Prostate gland (tissue), 2 donors: ENCODE measurements at places on chromosomes 4 and X.

GRCh38 chr4:185638548-185639301 is 103.4 kb upstream of the PDLIM3 start:
- DNase-seq = no peak

GRCh38 chr4:175238827-175239517 is 320.8 kb downstream of the ADAM29 start:
- no peak for DNase-seq

DNA sequence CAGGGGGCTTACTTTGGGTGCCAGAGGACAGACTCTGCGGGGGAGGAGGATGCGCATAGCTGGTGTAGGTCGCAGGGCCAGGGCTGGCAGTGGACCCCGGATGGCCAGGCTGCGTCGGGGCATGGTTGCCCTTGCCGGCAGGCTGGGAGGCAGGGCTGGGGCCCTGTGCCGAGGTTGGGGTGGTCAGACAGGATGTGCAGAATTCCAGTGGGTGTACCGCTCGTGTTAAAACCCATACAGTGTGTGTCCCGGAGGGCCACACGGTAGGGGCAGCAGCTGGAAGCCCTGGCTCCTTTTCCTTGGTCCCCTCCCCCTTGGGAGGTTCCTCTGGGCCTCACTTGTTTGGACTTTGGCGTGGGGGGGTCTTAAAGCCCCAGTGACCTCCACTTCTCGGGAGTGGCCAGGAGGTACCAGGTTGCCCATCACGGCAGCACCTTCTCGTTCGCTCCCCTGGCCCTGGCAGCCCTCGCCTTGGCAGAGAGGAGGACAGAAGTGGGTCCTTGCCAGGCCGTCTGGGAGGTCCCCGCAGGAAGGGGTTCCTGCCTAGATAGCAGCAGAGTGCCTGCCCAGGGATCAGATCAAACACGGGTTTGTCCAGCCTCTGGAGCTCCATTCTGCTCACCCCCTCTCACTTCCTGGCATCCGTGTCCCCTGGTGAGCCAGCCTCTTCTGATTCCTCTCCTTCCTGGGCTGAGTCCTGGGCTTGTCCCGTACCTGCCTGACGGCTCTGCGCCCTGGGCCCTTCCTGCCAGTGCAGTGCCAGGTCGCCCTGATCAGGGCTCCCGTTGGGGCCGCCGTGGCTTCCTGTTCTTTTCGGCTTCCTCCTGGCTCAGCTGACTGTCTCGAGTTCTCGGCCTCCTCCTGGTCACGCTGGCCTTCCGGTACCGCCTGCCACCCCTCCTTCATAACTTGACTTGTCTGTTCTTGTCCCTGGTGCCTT is 56.7 kb upstream of the HGFAC start:
- peak; percentile 87 for DNase-seq

DNA sequence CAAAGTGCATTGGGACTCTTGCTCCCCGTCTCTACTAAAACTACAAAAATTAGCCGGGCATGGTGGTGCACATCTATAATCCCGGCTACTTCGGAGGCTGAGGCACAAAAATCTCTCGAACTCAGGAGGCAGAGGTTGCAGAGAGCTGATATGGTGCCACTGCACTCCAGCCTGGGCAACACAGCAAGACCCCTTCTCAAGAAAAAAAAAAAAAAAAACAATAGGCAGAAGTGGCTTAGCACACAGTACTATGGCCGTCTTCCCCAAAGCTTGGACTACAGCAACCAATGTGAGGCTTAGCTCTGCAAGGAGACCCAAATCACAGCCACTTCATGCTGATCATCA is 162.8 kb upstream of the PRDX4 start:
- no peak for DNase-seq

GRCh38 chr4:21830272-21830671 is 118.3 kb downstream of the KCNIP4 start:
- DNase-seq = no peak

DNA sequence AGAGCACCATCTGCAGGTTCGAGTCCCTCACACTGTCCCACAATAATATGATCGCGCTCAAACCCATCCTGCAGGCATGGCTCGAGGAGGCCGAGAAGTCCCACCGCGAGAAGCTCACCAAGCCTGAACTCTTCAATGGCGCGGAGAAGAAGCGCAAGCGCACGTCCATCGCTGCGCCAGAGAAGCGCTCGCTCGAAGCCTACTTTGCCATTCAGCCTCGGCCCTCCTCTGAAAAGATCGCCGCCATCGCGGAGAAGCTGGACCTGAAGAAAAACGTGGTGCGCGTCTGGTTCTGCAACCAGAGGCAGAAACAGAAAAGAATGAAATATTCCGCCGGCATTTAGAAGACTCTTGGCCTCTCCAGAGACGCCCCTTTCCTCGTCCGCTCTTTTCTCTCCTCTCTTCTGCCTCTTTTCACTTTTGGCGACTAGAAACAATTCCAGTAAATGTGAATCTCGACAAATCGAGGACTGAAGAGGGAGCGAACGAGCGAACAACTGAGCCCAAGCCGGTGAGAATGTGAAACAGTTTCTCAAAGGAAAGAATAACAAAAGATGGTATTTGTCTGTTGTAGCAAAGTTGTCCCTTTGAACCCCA is 1.9 kb downstream of the POU4F2 start:
- DNase-seq = no peak

DNA sequence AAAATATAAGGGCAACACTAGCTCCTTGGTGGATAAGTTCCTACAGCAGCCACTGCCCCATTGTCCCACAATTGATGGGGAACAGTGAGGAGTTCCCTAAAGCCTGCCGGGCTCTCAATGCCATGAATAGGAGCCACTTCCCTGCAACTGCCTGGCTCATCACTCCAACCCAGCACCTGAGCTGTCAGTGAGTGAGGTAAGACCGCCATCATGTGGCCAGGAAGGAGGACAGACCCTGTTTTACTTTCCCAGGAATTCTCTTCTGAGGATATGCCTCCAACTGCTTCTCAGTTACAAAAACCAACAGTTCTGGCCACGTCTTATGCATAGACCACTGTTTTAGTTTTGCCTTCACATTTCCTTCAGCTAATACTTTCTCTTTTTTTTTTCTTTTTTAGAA is 45.5 kb downstream of the SRPX start:
- DNase-seq = peak; percentile 6

DNA sequence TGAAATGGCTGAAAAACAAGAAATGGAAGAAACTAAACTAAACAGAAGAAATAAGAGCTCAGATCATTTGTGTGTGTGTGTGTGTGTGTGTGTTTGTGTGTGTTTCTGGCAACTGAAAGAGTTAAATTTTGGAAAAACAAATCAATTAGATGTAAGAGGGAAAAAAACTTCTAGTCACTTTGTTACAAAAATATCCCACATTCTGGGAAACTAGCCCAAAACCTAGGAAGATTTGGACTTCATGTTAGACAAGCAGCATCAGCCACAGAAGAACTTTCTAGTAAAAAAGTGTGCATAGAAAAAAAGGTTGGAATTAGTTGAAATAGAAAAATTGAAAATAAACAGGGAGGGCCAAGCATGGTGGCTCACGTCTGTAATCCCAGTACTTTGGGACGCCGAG is 111.6 kb upstream of the PRKG2 start:
- no peak for DNase-seq

DNA sequence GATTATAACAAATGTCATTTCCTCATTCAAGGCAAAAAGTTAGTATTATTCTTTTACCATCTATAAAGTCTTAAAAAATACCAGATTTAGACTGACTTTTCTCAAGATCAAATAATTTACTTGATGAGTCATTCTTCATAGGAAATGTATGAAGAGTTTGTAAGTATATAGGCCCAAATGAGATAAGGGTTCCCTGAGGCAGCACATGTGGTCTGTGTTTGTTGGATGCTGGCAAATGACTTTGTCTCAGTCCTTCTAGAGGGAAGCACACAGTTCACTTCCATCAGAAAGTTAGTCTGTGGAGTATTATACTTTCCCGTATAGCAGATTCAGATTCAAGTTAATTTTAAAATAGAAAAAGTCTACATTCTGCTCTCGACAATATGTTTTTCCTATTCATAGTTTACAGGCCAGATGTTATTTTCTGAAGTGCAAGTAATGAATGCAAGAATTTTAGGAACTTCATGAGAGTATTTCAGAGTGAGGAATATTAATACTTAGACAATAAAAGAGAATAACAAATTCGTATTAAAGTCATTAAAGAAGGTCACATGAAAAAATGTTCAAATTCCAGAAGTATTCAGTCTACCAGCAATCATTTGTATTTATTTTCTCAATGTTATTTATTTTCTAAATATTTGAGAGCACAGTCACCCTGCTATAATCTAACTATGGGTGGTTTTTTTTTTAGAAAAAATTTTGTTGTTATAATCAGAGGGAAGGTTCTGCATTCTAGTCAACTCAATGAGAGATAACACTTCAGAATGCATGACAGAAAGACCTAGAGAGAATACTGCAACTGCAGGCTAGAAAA is 601.8 kb upstream of the ZFP42 start:
- no peak for DNase-seq

DNA sequence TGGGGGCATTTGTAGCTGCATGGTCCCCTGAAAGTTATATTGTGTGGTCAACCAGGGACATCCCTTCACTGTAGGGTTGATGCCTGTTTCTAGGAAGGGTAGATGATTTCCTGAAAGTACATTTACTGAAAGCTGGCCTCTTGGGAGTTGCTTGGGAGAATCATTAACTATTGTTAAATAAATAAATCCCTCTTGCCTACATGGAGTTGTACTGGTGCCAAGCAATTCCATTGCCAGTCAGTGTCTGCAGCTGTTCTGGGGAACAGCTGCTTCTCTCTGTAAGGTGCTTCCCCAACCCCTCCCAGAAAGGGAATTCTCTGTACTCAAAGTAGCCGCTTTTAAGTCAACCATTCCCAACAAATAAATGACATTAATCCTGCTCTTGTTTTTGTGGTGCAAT is 51.1 kb downstream of the C4orf51 start:
- peak; percentile 84 for DNase-seq

DNA sequence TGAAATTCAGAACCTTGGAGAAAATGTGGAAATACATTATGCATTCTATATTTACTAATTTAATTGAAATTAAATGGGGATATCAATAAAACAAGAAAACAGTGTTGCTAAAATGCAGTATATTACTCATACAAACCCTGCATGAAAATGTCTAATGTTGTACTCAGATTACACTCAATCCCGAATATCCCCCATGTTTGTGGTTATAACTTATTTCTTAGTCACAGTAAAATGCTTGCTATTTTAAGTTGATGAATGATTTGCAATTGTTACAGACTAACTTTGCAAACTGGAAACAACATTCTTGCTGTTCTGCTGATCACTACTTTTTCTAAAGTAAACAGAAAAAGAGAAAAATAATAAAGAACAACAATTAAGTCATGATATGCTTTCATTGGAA is 33.1 kb upstream of the ANXA10 start:
- DNase-seq = no peak

GRCh38 chrX:70411475-70411874 is 11.6 kb upstream of the GDPD2 start:
- no peak for DNase-seq

GRCh38 chr4:147741190-147741788 is 9.4 kb downstream of the ARHGAP10 start:
- DNase-seq = no peak

DNA sequence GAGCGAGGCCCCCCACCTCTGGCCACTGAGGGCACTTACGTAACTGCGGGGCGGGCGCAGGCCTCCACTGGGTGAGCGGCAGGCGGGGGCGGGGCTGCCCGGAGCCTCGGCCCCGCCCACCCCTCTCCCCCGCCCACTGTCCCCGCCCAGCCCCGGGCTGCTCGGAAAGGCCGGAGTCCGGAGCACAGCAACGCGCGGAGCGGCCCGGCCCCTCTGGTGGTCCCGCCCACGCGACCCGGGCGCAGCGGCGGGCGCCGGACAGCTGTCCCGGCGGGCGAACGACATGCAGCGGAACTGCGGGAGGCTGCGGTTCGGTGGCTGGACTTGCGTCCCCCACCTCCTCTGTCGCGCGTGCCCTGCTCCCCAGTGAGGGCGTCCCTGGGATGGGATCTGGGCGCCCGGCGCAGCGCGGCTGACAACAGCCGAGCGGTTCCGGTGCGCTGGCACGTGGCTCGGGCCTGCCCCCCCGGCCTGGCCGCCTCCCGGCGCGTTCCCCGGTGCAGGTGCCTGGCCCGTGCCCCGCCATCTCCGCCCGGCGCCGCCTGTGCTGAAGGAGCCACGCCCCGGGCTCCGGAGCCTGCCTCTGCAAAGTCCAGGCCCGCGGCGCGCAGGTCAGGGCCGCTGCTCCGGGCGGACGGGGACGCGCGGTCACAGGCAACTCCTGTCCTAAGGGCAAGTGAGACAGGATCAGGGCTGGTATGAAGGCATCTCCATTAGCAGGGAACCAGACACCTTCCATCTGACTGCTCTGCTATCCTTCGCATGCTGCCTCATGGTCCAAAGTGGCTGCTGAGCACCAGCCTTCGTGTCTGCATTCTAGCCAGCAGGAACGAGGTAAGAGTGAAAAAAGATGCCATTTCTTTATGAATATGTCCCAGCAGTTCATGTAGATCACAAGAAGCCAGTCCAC is 21.8 kb upstream of the JAKMIP1 start:
- peak; percentile 37 for DNase-seq

- no peak for DNase-seq
Measured at GRCh38 chrX:65932173-65933084, 107.5 kb downstream of the VSIG4 start.

DNA sequence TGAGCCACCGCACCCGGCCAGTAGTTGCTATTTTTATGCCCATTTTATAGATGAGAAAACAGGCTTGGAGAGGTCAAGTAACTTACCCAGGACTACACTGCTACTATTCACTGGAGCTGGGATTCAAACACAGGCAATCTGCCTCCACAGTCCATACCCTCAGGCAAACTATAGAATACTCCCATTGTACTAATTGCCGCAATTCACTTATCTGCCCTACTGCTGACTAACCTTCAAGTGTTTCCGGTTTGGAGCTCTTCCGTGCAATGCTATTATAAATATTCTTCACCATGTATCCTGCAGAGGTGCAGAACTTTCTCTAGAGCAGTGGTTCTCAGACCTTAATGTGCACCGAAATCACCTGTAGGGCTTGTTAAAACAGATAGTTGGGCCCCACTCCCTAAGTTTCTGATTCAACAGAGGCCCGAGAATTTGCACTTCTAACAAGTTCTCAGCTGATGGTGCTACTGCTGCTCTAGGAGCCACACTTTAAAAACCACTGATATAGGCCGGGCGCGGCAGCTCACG is 1.9 kb upstream of the G3BP2 start:
- DNase-seq = no peak

DNA sequence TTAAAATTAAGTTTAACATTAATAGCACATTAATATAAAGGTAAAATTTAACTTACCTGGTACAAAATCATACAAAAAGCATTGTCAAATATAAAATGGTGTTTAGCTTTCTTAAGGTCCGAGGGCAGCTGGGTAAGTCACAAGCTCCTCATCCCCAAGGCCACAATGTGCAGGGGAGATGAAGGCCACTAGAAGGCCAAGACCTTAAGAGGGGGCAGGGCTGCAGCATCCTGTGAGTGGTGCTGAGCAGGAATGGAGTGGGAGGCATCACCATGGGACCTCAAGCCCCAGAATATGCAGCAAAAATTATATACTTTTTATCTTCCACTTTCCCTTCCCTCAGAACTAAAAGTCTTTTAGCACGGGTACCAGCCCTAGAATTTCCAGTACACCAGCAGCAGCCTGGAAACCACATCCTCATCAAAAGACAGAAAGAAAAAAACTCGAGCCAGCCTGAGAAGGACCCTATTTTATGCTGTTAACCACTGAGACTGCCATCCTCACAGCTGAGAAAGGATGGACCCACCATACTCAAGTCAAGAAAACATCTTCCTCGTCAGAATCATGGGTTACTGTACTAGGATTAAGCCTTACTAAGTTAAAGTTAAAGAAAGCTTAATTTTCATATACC is 13.0 kb upstream of the RHOXF2 start:
- no peak for DNase-seq

GRCh38 chrX:13761606-13762414 is 27.3 kb downstream of the OFD1 start:
- no peak for DNase-seq
